ENCODE measurements at places on chromosomes 7 and 10.

DNA sequence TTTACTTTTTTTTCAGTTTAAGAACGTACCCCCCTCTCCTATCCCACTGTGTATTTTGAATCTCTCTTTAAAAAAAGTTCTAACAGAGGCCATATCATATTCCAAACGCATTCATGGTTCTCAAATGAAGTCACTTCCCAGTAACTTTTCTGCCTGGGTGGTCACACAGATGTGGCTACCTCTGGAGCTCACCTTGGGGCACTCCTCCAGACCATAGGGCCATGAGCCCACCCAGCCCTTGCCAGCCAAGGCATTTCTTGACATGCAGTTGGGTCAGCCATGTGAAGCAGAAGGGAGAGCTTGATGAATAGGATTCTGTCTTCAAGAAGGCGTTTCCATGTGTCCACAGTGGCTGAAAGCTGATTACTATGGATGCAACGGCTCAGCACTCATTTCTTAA is 239.3 kb downstream of the RAB11FIP2 start:
- no peaks in the 10 kb centered on the region for H3K27me3 ChIP-seq
- H3K4me3 ChIP-seq, result no peak overlapping the region
- H3K27ac ChIP-seq, result no peak overlapping the region
- DNase-seq, result no peak
- no peaks in the 10 kb centered on the region for H3K4me1 ChIP-seq
- no peaks in the 10 kb centered on the region for H3K36me3 ChIP-seq

DNA sequence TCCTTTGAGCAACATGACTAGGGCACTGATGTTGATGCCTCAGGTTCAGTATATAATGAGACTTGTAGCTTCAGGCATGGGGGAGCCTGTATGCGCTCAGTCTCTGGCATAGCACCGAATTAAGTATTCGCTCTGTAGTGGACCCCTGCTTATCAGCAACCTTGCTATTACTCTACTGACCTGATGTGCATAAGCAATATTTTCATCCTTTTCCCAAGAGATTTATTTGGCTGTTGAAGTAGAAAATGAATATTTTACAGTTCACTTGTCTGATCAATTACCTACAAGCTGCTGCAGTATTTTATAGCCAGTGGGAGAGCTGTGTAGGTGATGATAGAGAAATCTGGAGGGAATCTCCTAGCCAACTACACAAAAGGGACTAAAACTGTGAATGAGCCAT is 781.6 kb upstream of the PHF14 start:
- no peaks in the 10 kb centered on the region for H3K4me1 ChIP-seq
- H3K27me3 ChIP-seq, result no peaks in the 10 kb centered on the region
- DNase-seq, result no peak
- H3K36me3 ChIP-seq, result no peaks in the 10 kb centered on the region
- H3K27ac ChIP-seq, result no peak overlapping the region
- no peak overlapping the region for H3K4me3 ChIP-seq

GRCh38 chr7:128163473-128163872 is 77.6 kb upstream of the LEP start:
- no peaks in the 10 kb centered on the region for H3K36me3 ChIP-seq
- no peak overlapping the region for H3K4me3 ChIP-seq
- peaks cover 25% of the 10 kb centered on the region for H3K4me1 ChIP-seq
- DNase-seq, result no peak
- peaks cover 45% of the 10 kb centered on the region for H3K27me3 ChIP-seq
- no peak overlapping the region for H3K27ac ChIP-seq

GRCh38 chr10:48976196-48976595 is 36.6 kb upstream of the LRRC18 start:
- H3K4me3 ChIP-seq, result no peak overlapping the region
- no peaks in the 10 kb centered on the region for H3K36me3 ChIP-seq

DNA sequence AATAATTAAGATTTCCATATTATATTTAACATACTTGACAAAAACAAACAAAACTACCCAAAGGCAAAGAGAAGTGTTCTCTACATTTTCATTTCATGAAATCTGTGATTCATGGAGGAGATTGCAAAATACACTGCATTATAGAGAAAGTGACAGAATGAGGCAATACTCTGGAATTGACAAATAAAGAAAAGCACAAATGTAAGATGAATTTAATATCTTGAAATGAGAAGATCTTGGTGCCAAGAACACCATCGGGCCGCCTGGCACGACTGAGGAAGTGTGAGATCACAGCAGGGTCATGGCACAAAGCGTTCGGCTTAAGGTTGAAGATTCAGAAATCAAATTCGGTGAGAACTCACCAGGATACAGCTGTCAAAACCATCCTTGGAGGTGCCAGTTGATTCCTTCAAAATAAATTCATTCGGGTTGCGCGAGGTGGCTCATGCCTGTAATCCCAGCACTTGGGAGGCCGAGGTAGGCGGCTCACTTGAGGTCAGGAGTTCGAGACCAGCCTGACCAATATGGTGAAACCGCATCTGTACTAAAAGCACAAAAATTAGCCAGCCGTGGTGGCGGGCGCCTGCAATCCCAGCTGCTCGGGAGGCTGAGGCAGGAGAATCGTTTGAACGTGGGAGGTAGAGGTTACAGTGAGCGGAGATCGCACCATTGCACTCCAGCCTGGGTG is 174.0 kb upstream of the PFKP start:
- H3K4me3 ChIP-seq, result no peak overlapping the region
- DNase-seq, result no peak
- H3K27ac ChIP-seq, result no peak overlapping the region
- H3K4me1 ChIP-seq, result no peaks in the 10 kb centered on the region
- H3K27me3 ChIP-seq, result peaks cover 3% of the 10 kb centered on the region

GRCh38 chr7:105577251-105577650 is 4.0 kb downstream of the EFCAB10 start:
- peaks cover 9% of the 10 kb centered on the region for H3K27me3 ChIP-seq
- no peak overlapping the region for H3K4me3 ChIP-seq
- no peak overlapping the region for H3K27ac ChIP-seq
- peaks cover 7% of the 10 kb centered on the region for H3K4me1 ChIP-seq
- DNase-seq, result no peak
- H3K36me3 ChIP-seq, result no peaks in the 10 kb centered on the region

- no peaks in the 10 kb centered on the region for H3K27me3 ChIP-seq
- H3K4me3 ChIP-seq, result peak overlapping the region; percentile 42
- no peaks in the 10 kb centered on the region for H3K36me3 ChIP-seq
- H3K4me1 ChIP-seq, result peaks cover 52% of the 10 kb centered on the region
Measured at GRCh38 chr7:1027242-1028043, 16.9 kb upstream of the GPR146 start.

GRCh38 chr10:52895059-52895458 is 122.5 kb upstream of the MBL2 start:
- H3K27ac ChIP-seq, result no peak overlapping the region
- H3K36me3 ChIP-seq, result no peaks in the 10 kb centered on the region
- DNase-seq, result no peak
- H3K27me3 ChIP-seq, result no peaks in the 10 kb centered on the region
- no peaks in the 10 kb centered on the region for H3K4me1 ChIP-seq
- H3K4me3 ChIP-seq, result no peak overlapping the region

DNA sequence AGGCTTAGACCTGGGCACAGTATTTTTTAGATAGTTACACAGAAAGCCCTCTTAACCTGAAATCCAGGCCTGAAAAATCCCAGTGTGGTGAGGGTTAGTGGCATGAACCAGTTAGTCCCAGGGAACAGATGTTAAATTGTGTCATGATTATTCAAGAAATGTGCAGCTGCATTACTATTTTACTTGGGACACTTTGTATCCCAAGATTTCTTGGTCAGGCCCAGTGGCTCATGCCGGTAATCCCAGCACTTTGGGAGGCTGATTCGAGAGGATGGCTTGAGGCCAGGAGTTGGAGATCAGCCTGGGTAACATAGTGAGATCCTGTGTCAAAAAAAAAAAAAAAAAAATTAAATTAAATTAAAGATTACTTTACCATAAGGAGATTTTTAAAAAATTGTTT is 36.0 kb upstream of the OTUD1 start:
- H3K36me3 ChIP-seq, result no peaks in the 10 kb centered on the region
- no peak overlapping the region for H3K4me3 ChIP-seq
- no peak overlapping the region for H3K27ac ChIP-seq

- H3K36me3 ChIP-seq, result no peaks in the 10 kb centered on the region
- H3K4me1 ChIP-seq, result peaks cover 22% of the 10 kb centered on the region
- no peak for DNase-seq
- no peak overlapping the region for H3K27ac ChIP-seq
- H3K27me3 ChIP-seq, result no peaks in the 10 kb centered on the region
Measured at GRCh38 chr10:133358162-133358924, 524 bp upstream of the FUOM start.
